ENCODE measurements at places on chromosomes 16 and 17.

- ATAC-seq, result peak; percentile 32
Measured at GRCh38 chr17:15917438-15918027, 27.4 kb upstream of the ADORA2B start.

DNA sequence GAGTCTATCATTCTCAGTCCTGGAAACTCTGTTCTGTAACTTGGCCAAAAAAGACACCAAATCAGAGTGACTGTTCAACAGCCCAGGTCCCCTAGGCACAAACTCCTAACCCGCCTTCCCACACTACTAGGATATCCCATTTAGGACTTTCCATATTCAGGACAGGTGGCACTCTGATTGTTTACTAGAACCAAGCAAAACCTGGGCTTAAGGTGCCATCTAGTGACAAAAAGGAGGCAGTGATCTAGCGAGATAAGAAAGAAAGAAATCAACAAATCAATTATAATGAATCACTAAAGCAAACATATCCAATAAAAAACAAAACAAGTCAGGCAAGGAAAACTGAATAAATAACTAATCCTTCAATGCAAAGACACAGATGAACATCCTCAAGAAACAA, 203.9 kb downstream of the CEP112 start:
- ATAC-seq, result peak; percentile 52

DNA sequence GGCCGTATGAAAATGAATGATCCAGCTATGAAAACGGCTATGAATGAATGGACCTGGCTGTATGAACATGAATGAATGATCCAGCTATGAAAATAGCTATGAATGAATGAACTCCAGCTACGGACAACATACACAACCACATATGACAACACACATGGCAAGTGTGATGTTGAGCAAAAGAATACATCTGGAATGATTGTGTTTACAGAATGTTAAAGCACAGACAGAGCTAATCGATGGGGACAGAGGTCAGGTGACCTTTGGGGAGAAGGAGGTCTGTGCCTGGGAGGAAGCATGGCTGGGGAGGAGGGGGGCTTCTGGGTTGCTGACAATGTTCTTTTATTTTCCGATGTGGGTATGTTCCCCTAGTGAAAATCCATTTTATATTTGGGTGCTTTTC, 174.0 kb upstream of the WSCD1 start:
- no peak for ATAC-seq

DNA sequence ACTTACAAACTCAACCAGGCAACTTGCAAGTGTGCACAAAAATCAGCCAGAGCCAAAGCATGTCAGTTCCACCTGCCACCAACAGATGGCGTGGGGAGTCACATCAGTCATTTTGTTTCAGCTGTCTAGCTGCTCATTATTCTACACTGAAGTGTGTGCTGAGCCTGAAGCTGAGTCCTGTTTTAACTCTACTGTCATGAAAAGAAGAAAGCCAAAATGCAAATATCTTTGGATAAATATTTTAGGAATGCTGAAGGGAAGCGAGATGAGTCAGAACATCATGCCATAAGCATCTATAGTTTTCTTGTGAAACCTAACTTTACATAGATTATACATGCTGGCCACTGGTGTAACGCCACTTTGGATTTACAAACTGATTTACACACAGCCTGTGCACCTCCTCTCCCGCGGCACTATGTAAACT, 172.6 kb downstream of the CDK5R1 start:
- ATAC-seq, result peak; percentile 80

DNA sequence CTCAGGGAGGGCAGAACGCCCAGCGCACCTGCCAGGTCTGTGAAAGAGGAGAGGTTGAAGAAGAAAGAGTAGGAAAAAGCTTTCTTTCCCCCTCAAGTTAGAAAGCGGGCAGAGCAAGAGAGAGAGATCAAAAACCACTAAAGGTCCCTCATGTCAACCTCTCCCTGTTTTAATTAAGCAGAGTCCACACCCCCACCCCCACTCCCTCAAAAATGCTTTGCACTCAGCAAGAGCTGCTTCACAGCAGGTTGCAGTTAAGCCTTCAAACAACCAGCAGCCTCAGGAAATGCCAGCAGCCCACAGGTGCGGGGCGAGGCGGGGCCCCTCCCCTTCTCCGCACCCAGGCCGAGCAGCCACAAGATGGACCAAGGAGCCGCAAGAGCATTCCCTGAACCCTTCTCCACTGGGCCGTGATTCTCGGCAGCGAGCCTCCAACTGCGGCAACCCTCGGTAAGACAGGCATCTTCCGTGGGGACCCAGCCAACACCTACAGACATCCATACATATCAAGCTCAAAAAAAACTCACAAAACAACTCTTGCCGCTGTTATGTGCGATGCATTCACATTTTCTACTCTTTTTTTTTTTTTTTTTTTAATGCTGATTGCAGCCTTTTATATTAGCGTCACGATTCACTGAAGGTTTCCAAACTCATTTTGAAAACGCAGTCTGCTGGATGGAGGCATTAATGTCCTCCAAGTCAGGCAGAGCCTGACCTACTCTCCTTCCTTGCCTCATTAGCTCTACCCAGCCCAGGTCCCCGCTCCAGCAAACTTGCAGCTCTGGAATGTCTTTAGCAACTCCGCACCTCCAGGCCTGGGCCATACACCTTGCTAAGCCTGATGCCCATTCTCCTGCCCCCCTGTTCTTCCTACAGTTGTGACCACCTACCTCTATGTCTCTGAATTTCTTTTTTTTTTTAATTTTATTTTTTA, 66.1 kb downstream of the AXIN2 start:
- no peak for ATAC-seq

GRCh38 chr17:41882756-41883155, 17.5 kb upstream of the KLHL11 start:
- no peak for ATAC-seq

GRCh38 chr17:45687594-45687993, 96.5 kb upstream of the CRHR1 start:
- ATAC-seq, result no peak

- ATAC-seq, result no peak
Measured at GRCh38 chr16:75062976-75063346, 53.6 kb downstream of the LDHD start.

DNA sequence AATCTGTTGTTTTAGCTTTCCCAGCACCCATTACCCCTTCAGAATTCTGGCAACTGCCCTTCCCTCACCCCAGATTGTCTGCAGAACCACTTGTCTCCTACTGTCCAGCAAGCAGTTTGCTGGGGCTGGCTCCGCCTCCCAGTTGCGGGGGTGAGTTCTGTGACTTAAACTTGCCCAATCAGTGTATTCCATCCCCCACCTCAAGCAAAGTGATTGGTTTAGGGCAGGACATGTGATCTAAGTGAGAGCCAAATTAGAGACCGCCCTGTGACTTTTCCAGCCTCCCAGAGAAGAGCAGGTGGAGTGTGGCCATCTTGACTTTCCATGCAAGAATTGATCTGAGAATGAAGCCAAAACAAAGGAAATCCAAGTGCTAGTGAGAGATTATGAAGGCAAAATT, 22.7 kb upstream of the SRCIN1 start:
- ATAC-seq, result no peak

DNA sequence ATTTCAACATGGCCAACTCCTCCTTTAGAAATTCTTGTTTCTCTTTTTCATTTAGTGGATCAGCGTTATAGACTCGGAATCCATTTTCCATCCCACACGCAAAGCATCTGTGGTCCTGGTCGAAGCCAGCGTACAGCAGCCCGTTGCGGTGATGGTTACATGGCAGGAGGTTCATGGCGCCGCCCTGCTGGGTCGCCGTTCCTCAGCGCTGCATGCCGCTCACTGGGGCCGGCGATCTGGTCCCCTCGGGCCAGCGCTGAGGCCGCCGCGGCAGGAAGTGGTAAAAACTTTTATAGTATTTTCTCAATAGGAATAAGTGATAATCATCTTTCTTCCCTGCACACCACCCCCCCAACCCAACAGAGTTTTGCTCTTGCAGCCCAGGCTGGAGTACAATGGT, 29.9 kb upstream of the RHOT1 start:
- ATAC-seq, result no peak

Data from esophagus mucosa (tissue), 1 donor.